Vagina (tissue), 2 donors: ENCODE measurements at places on chromosomes 2 and 18. TPM values are rescaled to one million over a fixed set of nuclear protein-coding genes. Genes with fewer than 3 reads are reported as not detected.

RAB27B gene
- total RNA-seq = 6.1 TPM

WNT10A gene
- 2.5 TPM for total RNA-seq

WDFY1 gene
- 44.2 TPM for total RNA-seq

ACKR3 gene
- total RNA-seq = 55.5 TPM

HNRNPLL gene
- 33.9 TPM for total RNA-seq

REG3G gene
- total RNA-seq = not detected

ANKRD62 gene
- total RNA-seq = 1.2 TPM

TFCP2L1 gene
- total RNA-seq = 32.7 TPM

IL36G gene
- not detected for total RNA-seq

MC2R gene
- total RNA-seq = not detected

CAVIN2 gene
- total RNA-seq = 50.6 TPM

TTLL4 gene
- total RNA-seq = 23.3 TPM

IL37 gene
- total RNA-seq = not detected

TPO gene
- total RNA-seq = 2.0 TPM

HRH4 gene
- total RNA-seq = not detected

NEDD4L gene
- 42.2 TPM for total RNA-seq

LIMS2 gene
- 44.2 TPM for total RNA-seq

UPP2 gene
- not detected for total RNA-seq

POTEC gene
- total RNA-seq = not detected

TEX44 gene
- total RNA-seq = not detected

MOGAT1 gene
- total RNA-seq = not detected

DSC1 gene
- 0.49 TPM for total RNA-seq
